Right lobe of liver (tissue), 6 donors: ENCODE measurements at places on chromosomes 4 and X. TPM values are rescaled to one million over a fixed set of nuclear protein-coding genes. Genes with fewer than 3 reads are reported as not detected.

- H3K27me3 ChIP-seq, result no peaks in the 10 kb centered on the region
- no peaks in the 10 kb centered on the region for H3K4me1 ChIP-seq
- no peak overlapping the region for H3K27ac ChIP-seq
- no peak overlapping the region for H3K4me3 ChIP-seq
- H3K36me3 ChIP-seq, result no peaks in the 10 kb centered on the region
These were observed 14.5 kb downstream of the DOCK11 start for GRCh38 chrX:118510111-118510510.

DNA sequence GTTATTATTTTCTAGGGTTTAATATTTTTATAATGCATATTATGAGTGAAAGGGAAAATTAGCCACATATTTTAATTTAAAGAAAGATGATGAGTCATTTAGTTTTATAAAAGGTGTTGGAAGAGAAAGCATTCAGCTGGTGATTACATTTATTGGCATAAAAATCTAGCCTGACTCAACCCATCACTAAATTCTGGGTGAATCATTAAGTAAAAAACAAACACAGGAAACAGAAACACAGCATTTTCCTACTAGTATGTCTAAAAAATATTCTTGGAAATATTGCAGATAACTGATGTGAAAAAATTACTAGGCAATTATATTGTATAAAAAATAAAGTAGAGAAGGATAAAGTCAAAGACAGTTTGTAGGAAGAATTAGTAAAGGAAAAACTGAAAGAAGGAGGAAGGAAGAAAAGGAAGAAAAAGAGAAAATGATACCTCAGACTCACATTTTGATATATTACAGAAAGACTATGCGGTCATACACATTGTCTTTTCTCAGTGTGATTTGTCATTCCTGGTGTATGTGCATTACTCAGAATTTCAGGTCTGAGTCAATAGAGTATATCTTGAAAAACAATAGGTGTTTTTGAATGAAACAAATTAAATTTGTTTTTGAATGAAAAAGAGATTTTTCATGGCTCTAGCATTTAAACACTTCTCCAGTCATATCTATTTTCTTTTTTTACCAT, 48.0 kb upstream of the SPOCK3 start:
- H3K4me3 ChIP-seq, result no peak overlapping the region
- H3K27me3 ChIP-seq, result no peaks in the 10 kb centered on the region
- H3K36me3 ChIP-seq, result no peaks in the 10 kb centered on the region
- H3K27ac ChIP-seq, result no peak overlapping the region
- H3K4me1 ChIP-seq, result no peaks in the 10 kb centered on the region
- DNase-seq, result no peak

GRCh38 chr4:3766785-3767569, 792 bp downstream of the ADRA2C start:
- H3K4me1 ChIP-seq, result peaks cover 3% of the 10 kb centered on the region
- no peaks in the 10 kb centered on the region for H3K36me3 ChIP-seq
- no peak overlapping the region for H3K4me3 ChIP-seq
- no peak for DNase-seq
- H3K27me3 ChIP-seq, result no peaks in the 10 kb centered on the region
- no peak overlapping the region for H3K27ac ChIP-seq

DNA sequence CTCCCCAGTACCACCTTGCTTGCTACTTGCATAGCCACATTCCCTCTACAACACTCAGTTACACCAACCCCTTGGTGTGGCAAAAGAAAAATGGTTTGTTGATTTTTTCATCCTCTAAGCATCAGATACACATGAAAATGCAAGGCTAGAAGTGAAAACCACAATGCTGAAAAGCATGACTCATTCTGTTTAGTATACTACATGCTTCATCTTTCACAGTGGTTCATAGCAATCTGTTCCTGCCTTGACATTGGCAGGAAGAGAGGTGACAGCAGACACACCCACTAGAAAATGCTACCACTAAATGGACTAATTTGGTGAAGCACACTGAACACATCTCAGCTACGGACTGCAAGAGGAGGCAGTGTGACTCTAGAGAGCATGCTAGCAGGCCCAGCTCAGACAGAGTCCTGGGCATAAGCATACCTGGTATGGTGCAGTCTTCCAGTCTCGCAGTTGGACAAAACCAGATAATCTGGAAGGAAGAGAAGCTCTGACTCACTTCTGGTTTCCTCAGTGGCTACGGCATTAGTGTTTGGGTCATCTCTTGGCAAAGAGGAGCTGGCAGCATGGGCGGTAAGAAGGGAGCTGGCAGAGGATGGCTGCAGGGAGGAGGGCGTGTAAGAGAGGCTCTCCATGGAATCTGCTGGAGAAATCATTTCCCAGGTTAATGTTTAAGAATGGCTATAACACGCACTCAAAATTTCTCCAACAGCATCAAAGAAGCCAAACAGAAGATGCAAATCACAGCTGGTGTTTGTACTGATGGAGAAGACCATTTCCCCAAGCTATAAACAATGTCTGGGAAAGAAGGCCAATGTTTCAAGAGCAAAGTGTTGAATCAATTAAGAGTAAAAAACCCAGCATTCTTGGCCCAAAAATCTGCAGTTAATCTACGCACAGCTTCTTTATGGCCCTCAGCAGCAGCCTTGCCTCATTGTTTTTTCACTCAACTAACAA, 37.8 kb downstream of the GAB3 start:
- H3K36me3 ChIP-seq, result no peaks in the 10 kb centered on the region
- no peak for DNase-seq
- H3K4me1 ChIP-seq, result no peaks in the 10 kb centered on the region
- no peak overlapping the region for H3K4me3 ChIP-seq
- no peaks in the 10 kb centered on the region for H3K27me3 ChIP-seq

SHISA3 gene
- 0.56 TPM for total RNA-seq
